ENCODE measurements at places on chromosomes 16 and 17.

DNA sequence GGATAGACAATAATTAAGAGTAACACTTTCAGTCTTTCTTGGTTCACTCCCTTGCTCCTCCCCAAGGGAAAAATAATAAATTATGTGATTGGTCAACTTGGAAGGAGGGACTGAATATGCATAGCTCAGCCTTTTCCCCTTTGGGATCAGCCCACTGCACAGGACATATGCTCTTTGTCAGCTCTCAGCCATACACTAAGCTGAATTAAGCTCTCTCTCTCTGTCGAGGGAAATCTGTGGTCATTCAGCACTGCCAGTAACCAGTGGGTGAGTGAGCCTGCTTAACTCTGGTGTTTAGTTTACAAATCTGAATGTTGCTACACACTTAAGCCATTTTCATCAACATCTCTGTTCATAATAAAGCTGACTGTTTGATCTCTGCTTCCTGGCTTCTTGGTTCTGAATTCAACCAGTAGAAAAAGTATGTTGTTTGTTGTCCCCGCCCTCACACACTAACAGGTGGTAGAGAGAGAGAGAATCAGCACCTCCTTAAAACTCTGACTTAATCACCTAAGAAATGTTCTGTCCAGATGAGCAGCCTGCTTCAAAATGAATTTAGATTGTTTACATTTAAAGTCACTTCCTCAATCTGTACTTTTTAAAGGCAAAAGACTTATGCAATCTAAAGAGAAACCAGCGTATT, 102.3 kb upstream of the C17orf78 start:
- DNase-seq = no peak

DNA sequence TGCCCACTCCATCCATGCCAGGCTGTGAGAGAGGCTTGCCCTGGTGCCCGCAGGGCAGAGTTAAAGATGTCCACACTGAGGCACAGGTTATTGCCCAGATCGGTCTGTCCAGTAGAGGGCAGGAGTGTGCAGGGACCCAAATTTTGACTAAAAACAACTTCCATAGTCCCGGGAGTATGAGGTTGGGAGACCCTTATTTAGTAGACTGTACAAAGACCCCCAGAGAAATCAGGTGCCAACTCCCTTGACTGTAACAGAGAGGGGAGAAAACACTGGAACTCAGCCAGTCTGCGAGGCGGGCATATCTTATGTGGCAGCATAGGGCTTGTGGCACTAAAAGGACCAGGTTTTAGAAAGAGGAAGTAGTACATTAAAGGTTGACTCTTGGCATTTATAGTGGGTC, 43.4 kb downstream of the HNF1B start:
- peak; percentile 70 for DNase-seq

GRCh38 chr17:81807839-81808238, 3.9 kb downstream of the GCGR start:
- DNase-seq = no peak

DNA sequence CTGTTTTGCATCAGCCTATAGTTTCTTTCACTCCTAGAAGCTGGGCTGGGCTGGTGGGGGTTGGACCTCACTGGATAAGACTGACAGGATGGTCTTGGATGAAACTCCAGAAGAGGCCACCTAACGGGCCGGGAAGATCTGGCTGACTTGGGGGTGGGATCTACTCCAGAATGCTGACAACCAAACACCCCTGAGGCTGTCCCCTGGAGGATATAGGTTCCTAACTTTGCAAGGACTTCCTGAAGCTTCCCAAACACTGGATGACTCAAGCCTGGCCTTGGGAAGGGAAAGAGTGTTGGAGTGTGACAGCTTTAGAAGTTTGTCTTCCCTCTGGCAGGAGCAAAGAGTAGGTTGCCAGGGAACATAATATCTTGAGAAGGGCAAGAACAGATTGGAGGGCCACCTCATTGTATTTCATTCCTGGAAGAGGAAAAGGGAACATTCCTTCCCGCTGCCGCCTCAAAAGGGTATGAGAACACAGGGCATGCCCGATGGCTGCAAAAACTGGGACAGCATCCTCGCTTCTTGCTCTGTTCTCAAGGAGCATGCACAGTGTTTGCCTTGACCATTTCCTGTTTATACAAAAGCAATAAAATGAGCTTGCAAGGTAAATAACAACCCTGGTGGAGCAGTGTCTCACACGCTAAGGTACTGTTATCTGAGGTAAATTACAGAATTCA, 6.8 kb upstream of the CYB5B start:
- DNase-seq = no peak

GRCh38 chr16:9419161-9419560, 327.7 kb downstream of the HAPSTR1 start:
- no peak for DNase-seq

All from hematopoietic multipotent progenitor cell (in vitro differentiated cells).